ENCODE measurements at places on chromosomes 16 and 17.

GRCh38 chr17:80673152-80673920 is 128.7 kb downstream of the RPTOR start:
- no peak for DNase-seq

GRCh38 chr17:30426292-30426691 is 47.6 kb downstream of the CPD start:
- no peak for DNase-seq

GRCh38 chr17:17842111-17842876 is 5.5 kb upstream of the SREBF1 start:
- no peak for DNase-seq

DNA sequence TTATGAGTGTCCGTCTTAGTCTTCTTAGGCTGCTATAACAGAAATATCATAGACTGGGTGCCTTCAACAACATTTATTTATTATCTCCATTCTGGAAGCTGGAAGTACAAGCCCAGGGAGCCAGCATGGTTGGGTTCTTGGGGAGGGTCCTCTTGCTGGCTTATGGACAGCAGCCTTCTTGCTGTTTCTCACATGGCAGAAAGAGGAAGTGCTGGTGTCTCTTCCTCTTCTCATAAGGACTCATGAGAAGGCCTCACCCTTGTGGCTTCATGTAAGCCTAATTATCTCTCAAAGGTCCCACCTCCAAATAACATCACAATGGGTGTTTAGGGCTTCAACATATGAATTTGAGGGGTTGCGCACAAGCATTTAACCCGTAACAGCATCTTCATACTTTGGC is 207.0 kb upstream of the COX10 start:
- no peak for DNase-seq

DNA sequence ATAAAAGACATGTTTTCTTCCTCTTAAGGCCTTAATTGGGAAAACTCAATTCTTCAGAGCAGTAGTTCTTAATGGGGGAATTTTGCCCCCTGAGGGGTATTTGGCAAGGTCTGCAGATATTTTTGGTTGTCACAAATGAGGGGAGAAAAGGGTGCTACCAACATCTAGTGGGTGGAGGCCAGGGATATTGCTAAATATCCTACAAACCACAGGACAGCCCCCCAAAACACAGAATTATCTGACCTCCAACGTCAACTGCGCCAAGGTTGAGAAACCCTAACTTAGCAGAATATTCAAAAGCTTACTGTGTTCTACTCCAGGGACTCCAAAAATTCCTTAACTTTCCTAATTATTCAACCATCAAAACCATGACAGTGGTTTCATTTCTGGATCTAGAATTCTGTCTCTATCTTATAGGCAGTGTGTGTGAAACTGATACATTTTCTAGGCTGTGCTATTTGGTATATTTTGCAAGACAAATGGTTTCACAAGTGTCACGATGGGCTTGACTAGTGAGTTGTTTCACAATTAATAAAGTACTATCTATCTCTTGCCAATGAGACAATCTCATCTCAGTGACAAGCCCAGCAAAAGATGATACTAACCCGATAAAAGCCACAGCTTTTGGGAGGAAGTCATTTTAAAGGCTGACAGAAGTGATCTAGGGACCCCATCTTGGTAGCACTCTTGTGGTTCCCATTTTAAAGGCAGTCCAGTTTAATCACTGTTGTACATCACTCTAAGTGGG is 14.7 kb downstream of the TXNDC11 start:
- DNase-seq, result no peak

DNA sequence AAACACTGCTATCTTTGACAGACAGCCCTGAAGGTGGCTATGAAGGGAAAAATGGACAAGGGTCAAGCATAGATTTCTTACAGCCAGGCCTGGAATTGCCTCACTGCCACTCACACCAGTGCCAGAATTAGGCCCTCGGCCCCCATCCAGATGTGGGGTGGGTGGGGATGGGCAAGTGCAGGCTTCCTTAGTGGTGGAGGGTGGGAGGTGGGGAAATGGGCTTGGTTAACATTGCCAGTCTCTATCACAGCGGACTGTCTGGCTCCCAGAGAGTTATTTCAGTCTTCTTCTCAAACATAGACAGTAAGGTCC is 24.9 kb downstream of the B9D1 start:
- DNase-seq, result no peak

DNA sequence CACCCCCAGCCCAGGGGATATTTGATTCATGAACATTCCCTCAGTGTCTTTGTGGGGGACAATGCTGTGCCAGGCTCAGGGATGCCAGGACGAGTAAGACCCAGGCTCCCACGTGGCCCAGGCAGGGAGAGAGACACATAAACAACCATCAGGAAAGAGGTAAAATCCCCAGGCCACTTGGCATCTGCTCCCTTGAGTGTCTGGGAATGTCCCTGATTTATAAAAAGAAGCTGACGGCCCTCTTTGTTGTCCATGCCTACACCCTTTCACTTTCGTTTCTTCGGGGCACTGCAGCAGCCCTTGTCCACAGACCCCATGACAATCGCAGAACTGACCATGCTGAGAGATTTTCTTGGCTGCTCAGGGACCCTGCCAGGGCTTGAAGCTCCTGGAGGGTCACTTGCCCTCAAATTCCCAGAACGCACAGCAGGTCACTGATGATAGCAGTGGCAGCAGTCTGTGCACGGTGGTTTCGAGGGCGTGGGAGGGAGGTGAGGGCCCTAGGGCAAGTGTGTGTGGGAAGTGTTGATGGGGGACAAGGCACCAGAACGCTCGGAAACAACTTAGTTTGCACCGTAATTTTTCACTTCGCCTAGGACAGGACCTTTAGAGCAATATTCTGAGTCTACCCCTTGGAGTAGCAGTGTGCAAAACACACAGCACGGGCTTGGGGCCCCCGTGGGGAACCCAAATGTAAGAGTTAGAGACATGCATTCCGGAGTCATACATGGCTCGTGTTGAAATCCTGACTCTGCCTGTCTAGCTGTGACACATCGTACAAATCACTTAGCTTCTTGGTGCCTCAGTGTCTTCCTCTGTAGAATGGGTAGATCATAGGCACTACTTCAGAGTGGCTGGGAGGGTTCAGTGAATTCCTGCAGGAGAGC is 4.7 kb downstream of the NOD2 start:
- DNase-seq, result peak; percentile 46

- DNase-seq, result no peak
These were observed 20.7 kb downstream of the CD7 start for GRCh38 chr17:82296511-82297279.

GRCh38 chr17:40417258-40417608 is 463 bp downstream of the TOP2A start:
- peak; percentile 37 for DNase-seq

DNA sequence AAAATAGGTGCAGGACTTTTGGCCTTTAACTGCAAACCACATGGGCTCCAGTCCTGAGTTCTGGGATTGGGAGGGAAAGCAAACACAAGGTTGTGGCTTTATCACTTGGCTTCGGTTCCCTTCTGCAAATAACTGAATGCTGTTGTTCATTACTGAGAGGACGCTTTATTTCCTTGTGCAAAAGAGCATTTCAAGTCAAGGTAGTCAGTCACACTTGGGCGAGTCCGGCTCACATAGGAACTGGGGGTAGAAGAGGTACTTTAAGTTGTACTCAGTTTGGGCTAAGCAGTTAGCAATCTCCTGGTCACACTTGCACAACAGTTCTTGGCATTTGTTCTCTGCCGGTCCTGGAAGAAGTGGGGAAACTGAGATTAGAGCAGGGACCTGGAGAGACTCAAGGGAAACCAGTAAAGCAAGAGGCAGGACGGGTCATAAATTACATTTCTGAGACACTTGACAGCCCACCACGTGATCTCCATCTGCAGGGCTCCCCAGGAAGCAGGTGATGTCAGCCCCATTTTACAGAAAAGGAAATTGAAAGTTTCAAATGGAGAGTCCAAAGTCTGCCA is 21.6 kb downstream of the PLA2G10 start:
- DNase-seq, result no peak

GRCh38 chr17:63753215-63753614 is 11.6 kb upstream of the STRADA start:
- DNase-seq, result no peak

DNA sequence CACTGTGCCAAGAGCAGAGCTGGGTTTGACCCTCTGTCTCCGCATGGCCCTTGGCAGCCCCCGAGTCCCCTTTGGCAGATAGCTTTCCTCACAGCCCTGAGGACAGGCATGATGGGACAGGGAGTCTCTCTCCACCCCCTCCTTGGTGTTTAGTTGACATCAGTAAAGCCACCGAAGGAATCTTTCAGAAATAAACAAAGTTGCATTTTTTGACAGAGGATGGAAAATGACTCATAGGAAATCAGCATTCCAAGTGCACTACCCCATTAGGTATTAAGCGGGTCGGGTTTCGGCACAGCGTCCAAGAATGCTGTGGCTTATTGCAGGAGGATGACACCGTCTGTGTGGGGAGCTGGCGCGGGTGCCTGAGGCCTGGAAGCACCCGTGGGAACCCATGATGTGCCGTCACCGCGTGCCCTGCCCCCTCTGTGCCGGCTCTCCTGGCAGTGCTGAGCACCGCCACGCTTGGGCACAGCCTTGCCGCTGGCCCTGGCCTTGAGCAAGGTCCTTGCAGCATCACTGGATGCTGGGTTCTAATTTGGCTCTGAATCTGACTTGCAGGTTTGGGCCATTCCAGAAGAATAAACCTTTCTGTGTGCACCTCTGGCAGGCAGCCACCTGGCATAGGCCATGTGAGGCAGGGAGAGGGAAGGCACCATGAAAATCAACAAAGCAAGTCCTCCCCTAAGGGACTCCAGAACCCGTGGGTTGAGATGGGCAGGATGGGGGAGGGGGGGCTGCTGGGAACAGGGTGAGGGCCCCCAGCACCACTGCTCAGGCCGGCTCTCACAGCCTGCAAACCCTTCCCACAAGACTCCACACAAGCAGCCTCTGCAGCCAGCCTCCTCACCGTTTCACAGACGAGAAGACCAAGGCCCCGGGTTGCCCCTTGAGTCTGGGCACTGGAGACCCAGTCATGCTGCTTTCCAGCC is 50.5 kb upstream of the ZNF469 start:
- DNase-seq, result peak; percentile 100

GRCh38 chr17:56158344-56158743 is 5.1 kb downstream of the ANKFN1 start:
- DNase-seq, result no peak

GRCh38 chr17:73690676-73691075 is 46.4 kb upstream of the SDK2 start:
- DNase-seq, result no peak

GRCh38 chr16:67327743-67328142 is 1.1 kb downstream of the LRRC36 start:
- DNase-seq, result peak; percentile 25

Measured in ACHN (cell line).